ENCODE measurements at places on chromosomes 12 and 14. TPM values are rescaled to one million over a fixed set of nuclear protein-coding genes. Genes with fewer than 3 reads are reported as not detected.

The TAS2R9 gene
- polyA plus RNA-seq: not detected

The EGLN3 gene
- 10.6 TPM for polyA plus RNA-seq

The RTRAF gene
- 60.2 TPM for polyA plus RNA-seq

The ADGRD1 gene
- polyA plus RNA-seq: 1.1 TPM

The SERPINA12 gene
- polyA plus RNA-seq: not detected

The TPPP2 gene
- not detected for polyA plus RNA-seq

The BTBD7 gene
- polyA plus RNA-seq: 12.1 TPM

The MIA2 gene
- polyA plus RNA-seq: 10.1 TPM

The AMDHD1 gene
- polyA plus RNA-seq: 0.14 TPM

The ALDH1L2 gene
- 3.7 TPM for polyA plus RNA-seq

The PSMA6 gene
- 180 TPM for polyA plus RNA-seq

Data from H1 (cell line).